Thymus (tissue), 14 donors: ENCODE measurements at places on chromosomes 6 and 20. TPM values are rescaled to one million over a fixed set of nuclear protein-coding genes. Genes with fewer than 3 reads are reported as not detected.

Gene SMLR1
- not detected for total RNA-seq

Gene CTSZ
- 64.2 TPM for total RNA-seq

Gene ME1
- 2.1 TPM for total RNA-seq

Gene SEMG1
- total RNA-seq: 0.24 TPM

Gene CNR1
- 0.90 TPM for total RNA-seq

Gene GNAS
- total RNA-seq: 434 TPM

Gene USP49
- 3.0 TPM for total RNA-seq

Gene TNF
- total RNA-seq: 3.5 TPM

Gene DEFB126
- not detected for total RNA-seq

Gene CALHM4
- not detected for total RNA-seq

Gene THBD
- total RNA-seq: 1.6 TPM

Gene ZKSCAN4
- 9.9 TPM for total RNA-seq

Gene BNIP5
- 0.14 TPM for total RNA-seq

Gene HDGFL1
- total RNA-seq: not detected

Gene MACROD2
- 1.6 TPM for total RNA-seq

Gene DPPA5
- total RNA-seq: 0.09 TPM

Gene ROS1
- total RNA-seq: 0.09 TPM

Gene FAXC
- total RNA-seq: 2.9 TPM

Gene COL12A1
- 16.3 TPM for total RNA-seq

Gene EZR
- total RNA-seq: 132 TPM

Gene VNN1
- total RNA-seq: 0.33 TPM

Gene DTD1
- total RNA-seq: 13.2 TPM

Gene WFDC5
- 0.52 TPM for total RNA-seq

Gene HLA-DOB
- 18.8 TPM for total RNA-seq

Gene NOL7
- 62.5 TPM for total RNA-seq

Gene PROKR2
- total RNA-seq: not detected

Gene SAPCD1
- 1.2 TPM for total RNA-seq

Gene RSPO4
- not detected for total RNA-seq

Gene BACH2
- total RNA-seq: 12.3 TPM

Gene RUNX2
- 3.7 TPM for total RNA-seq

Gene TMEM244
- total RNA-seq: not detected

Gene SLC12A5
- 0.90 TPM for total RNA-seq

Gene CALHM6
- 43.4 TPM for total RNA-seq

Gene OTOR
- total RNA-seq: 0.19 TPM

Gene TRIM10
- total RNA-seq: 0.57 TPM

Gene ADGRF1
- 0.19 TPM for total RNA-seq

Gene ANGPT4
- under 0.01 TPM for total RNA-seq

Gene BTN1A1
- total RNA-seq: 0.14 TPM

Gene PARD6B
- 3.1 TPM for total RNA-seq

Gene MLN
- total RNA-seq: 0.61 TPM

Gene PNISR
- 129 TPM for total RNA-seq

Gene NELFCD
- total RNA-seq: 42.2 TPM

Gene MTFR2
- total RNA-seq: 2.5 TPM

Gene BPI
- 2.1 TPM for total RNA-seq
